Uterus (tissue), 4 donors: ENCODE measurements at places on chromosomes 6 and 20. TPM values are rescaled to one million over a fixed set of nuclear protein-coding genes. Genes with fewer than 3 reads are reported as not detected.
A peak's percentile ranks its signal among the peaks of the same experiment; 100 is the strongest.

GRCh38 chr20:53642196-53643030 lies 48.8 kb upstream of the ZNF217 start:
- DNase-seq = no peak

DNA sequence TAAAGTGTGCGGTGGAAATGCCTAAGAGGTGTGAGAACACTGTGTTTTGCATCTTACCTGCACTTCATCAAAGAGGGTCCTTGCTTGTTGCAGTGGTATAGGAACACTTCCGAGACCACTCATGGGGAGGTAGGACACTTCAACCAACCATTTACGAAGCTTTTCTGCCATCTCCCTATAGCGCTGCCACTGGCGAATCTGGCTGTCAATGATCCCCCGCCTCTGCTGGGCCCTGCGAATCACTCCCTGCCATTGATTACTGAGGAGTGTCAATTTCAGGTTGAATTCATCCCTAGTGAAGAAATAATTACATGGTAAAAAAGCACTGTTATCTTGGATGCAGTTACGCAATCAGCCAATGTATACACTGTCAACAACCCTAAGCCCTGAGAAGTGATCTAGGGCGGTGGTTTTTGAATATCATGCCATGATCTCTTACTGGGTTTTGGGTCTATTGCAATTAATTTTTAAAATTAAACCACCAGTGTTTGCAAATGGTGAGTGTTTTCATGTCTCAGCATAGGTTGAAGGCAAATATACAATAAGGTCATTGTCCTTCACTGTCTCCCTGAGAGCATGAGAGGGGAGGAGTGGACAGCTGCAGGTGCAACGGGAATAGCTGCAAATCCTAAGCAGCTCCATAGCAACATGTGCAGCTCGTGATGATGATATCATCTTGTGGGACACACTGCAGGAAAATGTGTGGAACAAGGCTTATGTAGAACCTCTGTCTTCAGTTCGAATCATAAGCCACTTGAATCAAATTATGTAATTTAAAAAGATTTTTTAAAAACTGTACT lies 400.6 kb downstream of the ESR1 start:
- DNase-seq = no peak

DNA sequence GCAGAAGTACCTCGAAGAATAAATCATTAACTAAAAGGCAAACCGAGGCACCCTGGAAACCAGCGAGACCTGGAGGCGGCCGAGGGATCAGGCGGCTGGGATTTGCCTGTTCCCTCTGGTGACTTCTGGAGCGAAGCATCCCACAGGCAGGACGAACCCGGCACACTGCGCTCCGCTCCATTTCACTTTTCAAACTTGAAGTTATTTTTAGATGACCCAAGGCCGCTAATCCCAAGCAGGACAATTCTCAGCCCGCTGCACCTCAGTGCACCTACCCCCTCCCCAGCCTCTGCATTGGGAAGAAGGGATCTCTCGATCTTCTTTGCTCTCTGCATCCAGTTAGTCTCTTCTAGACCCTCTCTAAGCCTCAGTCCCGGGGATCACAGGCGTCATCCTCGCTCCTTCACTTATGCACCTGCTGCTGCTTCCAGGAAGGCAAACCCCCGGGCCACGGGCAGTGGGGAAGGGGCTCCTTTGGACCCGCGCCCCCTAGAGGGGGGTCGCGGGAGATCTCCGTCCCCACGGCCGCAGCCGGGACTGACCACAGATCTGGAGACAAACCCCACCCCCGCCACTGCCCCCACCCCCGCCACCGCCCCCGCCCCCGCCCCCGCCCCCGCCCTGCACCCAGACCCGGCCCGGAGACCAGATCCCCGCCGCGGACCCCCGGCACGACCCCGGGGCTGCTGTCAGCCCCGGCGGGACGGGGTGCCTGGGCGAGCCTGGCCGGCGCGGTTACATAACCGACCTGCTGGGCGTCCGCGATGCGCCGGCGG lies 636 bp downstream of the RCAN2 start:
- peak; percentile 23 for DNase-seq

MAS1 gene
- under 0.01 TPM for total RNA-seq

SLC22A3 gene
- 22.6 TPM for total RNA-seq

OR2H1 gene
- not detected for total RNA-seq

- no peak for DNase-seq
Observed at GRCh38 chr20:58239216-58239615, 10.8 kb upstream of the ANKRD60 start.

DNA sequence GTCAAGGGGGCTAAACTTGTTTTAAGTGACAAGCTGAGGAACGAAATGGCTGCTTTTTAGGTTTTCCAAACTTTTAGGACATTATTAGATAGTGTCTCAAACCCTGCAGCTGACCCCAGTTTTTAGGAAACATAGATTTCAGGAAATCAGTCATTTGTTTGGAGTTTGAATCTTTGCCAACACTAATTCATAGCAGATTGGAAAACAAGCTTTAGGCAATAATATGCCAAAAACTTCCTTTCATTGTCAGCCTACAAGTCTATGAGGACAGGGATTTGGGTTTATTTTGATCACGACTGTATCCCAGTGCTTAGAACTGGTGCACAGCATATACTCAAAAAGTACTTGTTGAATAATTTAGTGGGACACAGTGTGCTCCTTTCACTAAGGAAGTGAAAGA lies 123.2 kb downstream of the TINAG start:
- DNase-seq = no peak

RUNX2 gene
- 2.4 TPM for total RNA-seq

DNA sequence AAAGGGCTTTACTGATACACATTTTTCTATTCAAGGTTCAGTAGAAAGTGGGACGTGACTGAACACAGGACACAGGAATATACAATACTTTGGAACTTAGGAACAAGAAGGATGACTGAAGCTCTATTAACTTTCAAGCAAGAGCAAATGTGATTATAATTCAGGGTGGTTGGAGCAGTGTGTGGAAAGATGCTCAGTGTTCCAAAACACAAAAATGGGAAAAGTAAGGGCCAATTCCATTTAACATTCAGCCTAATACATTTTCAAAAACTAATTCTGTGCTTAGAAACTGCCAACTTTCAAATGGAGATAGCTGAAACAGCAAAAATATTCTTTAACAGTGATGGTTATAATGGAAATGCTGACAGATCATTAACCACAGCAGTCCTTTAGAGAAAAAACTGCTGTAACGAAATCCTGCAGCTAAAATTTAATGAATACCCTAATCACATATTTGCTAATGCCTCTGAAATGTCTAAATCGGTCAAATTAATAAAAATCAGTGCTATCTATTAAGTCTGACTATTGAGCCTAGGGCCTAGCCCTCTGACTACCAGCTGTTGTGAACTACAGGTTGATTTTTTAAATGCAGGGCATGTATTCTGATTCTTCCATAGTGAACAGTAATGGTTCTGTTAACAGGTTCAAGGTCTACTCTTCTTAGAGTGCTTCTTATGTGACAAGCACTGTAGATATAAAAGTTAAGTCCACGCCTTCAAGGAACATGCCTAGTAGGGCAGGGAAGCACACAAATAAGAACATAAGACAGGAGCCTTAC lies 45.9 kb downstream of the RARS2 start:
- DNase-seq = no peak

DNA sequence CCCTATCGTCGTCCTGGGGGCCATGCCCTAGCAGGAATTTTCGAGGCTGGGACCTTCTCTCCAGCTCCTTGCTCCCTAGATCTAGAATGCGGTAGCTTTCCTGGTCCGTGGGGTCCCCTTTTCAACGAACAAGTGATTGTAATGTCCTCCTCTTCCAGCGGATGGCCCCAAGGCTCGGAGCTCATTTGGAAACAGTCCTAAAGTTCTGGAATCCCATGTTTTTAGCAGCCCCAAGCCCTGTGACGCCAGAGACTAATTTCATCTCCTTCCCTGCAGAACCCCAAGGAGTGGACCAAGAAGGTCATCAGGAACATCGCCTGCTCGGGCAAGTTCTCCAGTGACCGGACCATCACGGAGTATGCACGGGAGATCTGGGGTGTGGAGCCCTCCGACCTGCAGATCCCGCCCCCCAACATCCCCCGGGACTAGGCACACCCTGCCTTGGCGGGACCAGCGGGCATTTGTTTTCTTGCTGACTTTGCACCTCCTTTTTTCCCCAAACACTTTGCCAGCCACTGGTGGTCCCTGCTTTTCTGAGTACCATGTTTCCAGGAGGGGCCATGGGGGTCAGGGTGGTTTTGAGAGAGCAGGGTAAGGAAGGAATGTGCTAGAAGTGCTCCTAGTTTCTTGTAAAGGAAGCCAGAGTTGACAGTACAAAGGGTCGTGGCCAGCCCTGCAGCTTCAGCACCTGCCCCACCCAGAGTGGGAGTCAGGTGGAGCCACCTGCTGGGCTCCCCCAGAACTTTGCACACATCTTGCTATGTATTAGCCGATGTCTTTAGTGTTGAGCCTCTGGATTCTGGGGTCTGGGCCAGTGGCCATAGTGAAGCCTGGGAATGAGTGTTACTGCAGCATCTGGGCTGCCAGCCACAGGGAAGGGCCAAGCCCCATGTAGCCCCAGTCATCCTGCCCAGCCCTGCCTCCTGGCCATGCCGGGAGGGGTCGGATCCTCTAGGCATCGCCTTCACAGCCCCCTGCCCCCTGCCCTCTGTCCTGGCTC lies 48.5 kb downstream of the PYGB start:
- no peak for DNase-seq

GRCh38 chr6:27795697-27796494 lies 116.3 kb downstream of the OR2B2 start:
- DNase-seq = peak; percentile 74

DNA sequence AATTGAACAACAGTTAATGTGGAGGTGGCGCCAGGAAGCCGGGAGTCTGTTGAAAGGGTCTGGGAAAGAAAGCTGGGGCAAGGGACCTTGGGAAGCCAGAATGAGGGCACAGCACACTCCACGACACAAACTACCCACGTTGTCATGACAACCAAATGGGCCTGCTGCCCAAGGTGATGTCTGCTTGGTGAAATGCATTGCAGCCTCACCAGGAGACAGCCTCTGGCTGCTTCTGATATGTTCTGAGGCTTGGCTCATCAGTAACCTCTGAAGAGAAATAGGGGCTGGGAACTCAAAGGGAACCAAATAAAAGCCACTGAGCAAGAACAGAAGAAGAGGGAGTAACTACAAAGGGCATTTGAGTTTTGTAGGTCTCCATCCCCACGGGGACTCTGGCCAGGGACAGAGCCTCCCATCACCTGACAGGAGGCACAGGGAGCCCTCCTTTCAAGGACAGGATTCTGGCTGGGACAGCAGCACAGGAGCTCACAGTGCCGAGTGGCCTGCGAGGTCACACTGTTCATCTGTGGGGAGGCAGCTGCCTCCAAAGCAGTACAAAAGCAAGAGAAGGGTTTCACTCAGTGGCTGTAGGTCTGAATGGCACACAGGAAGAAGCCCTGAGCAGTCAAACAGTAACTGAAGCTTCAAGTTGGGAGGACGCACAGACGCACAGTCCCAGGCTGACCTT lies 44.6 kb upstream of the KCNK16 start:
- DNase-seq = no peak

EYS gene
- total RNA-seq = not detected

DNA sequence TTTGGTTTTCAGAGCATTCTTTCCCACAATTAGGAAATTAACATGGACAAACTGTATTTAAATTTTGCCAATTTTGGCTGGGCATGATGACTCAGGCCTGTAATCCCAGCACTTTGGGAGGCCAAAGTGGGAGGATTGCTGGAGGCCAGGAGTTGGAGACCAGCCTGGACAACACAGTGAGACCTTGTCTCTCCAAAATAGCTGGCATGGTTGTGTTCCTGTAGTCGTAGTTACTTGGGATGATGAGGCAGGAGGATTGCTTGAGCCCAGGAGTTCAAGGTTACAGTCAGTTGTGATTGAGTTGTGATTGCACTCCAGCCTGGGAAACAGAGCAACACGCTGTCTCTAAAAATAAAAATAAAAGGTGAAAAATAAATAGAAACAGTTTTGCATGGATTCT lies 15.0 kb downstream of the PANK2 start:
- no peak for DNase-seq

DNA sequence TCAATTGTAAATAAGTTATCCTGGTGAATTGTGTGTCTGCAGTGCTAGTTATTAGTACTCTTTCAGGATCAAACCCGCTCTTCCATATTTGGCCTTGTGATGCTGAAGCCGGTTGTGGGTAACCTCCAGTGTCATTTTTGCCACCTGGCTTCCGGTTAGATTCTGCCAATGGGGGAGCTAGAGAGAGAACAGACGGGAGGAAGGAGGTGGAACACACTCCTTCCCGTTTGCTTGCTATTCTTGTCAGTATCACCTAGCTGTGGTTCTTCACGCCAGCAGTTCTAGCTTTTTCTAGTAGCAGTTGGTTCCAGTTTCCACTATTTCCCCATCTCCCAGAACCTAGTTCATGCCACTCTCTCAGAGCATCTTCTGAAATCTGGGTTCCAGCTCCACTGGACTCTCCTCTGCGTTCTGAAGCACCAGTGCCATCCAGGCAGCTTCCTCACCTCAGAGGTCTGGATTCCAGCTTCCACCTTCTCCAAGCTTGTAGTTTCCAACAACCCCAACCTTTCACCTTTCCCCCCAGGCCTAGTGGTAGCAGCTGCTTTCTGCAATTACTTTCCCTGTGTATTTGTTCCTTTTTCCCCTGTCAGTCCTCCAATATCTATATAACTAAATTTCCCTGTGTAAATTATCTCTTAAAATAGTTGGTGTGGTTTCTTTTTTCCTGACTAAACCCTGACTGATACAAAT lies 46.9 kb upstream of the LOC128125822 start:
- no peak for DNase-seq

CAGE1 gene
- not detected for total RNA-seq

SUMO4 gene
- not detected for total RNA-seq

GRCh38 chr6:81696524-81696923 lies 56.0 kb downstream of the TENT5A start:
- no peak for DNase-seq

DNA sequence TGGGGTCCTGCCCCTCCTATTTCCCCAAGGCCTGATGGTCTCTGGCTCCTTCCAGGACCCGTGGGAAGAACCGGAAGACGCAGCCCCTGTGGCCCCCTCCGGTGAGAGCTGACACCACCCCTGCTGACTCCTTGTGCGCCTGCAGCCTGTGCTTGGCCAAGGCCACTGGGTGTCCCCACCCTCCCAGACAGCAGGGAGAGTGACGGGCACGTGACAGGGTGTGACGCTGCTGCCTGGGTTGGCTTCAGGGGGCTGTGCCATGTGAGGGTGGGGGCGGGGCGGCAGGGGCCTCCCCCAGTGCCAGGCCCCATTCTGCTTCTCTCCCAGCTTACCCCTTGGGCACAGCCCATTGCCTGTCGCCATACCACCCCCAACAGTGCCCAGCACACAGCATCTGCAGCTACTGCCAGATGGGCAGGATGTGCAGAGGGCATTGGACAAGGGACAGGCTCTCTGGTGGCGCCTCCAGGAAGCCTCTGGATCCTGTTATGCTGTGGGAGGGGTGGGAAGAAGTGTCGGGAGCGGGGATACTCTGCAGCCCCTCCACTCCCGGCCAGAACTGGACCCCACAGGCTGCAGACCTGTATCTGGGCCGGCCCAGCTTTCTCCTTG lies 2.9 kb downstream of the BIRC7 start:
- no peak for DNase-seq

CCDC28A gene
- 7.9 TPM for total RNA-seq
